ENCODE measurements at places on chromosomes 1 and 21. TPM values are rescaled to one million over a fixed set of nuclear protein-coding genes. Genes with fewer than 3 reads are reported as not detected.

- no peak overlapping the region for H3K27ac ChIP-seq
- H3K4me1 ChIP-seq, result no peaks in the 10 kb centered on the region
- no peak overlapping the region for H3K4me3 ChIP-seq
- peaks cover 2% of the 10 kb centered on the region for H3K27me3 ChIP-seq
- DNase-seq, result no peak
Measured at GRCh38 chr1:78387871-78388270, 102.9 kb upstream of the PTGFR start.

Gene DNAJC28
- 0.56 TPM for total RNA-seq

Gene HMGCS2
- total RNA-seq, result not detected

DNA sequence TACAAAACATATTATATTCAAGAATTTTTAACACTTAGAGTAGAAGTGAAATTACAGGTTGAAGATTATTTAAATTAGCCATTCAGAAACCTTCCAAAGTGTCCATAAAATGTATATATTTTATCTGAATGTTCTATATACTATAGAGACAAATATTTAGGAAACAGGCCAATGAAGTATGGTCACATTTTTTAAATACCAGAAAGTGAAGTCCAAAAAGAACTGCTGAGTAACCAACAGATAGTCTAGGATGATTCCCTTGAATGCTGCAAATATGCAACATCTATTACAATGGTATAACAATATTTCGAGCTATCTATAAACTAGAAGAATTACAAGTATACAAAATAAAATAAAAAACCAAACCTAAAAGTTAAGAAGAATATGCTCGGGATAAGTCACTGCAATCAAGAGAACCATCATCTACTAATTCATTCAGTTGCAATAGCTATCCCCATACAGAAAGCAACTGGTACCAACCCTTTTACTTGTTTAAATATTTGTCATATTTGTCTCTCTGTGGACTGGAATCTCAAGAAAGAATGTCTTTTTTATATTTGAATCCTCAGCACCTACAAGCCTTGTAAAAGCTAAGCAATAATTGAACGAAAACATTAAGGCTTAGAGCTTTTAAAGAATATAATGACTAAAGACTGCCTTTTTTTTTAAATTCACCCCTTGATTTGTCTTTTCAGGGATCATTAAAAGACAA is 8.1 kb downstream of the ODF2L start:
- H3K27ac ChIP-seq, result no peak overlapping the region
- peaks cover 35% of the 10 kb centered on the region for H3K4me1 ChIP-seq
- no peaks in the 10 kb centered on the region for H3K27me3 ChIP-seq
- H3K36me3 ChIP-seq, result peaks cover 14% of the 10 kb centered on the region
- no peak for DNase-seq

DNA sequence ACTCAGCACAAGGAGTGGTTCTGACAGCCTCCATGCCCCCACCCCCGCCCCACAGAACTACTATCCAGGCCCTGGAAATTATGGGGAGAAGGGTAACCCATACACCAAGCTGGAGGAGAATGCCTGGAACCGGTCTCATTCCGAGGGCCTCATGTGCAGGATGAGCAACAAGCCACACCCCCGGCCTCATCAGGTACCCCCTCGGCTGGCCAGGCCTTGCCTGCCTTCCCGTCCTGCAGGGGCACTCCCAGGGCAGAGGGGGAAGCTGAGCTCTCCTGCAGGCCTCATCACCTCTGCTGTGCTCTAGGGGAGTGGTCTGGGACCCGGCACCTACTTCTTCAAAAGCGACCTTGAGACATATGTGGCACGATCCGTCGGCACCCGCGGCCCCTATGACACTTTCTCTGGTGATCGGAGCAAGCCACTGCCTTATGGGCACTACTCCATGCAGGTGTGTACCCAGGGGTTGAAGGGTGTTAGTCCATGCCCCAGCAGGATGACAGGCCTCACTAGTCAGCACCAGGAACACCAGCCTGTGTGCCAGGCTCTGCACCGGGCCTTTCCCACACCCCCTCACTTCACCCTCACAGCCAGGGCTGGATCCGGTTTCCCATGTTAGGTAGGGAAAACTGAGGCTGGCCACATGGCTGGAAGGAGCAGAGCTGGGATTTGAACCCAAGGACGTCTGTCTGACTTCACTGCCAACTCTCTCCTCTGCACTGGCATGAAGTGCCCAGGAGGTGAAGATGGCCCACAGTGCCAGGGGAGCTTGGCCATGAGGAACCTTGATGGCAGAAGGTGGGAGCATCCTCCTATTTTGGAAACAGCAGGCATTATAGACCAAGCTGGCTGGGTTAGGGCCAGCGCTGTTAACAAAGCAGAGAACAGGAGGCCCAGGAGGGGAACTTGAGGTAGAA is 10.9 kb upstream of the TTC22 start:
- H3K4me3 ChIP-seq, result no peak overlapping the region
- H3K27me3 ChIP-seq, result no peaks in the 10 kb centered on the region
- no peaks in the 10 kb centered on the region for H3K36me3 ChIP-seq
- H3K27ac ChIP-seq, result no peak overlapping the region
- DNase-seq, result no peak

Gene UTS2
- total RNA-seq, result not detected

- DNase-seq, result no peak
- H3K27me3 ChIP-seq, result peaks cover 30% of the 10 kb centered on the region
- no peak overlapping the region for H3K27ac ChIP-seq
Measured at GRCh38 chr1:203129501-203130231, 2.1 kb downstream of the ADORA1 start.
